ENCODE measurements at places on chromosomes 11 and 22.

- no peak for DNase-seq
Measured at GRCh38 chr11:75160220-75160757, 9.4 kb downstream of the SLCO2B1 start.

GRCh38 chr11:71491940-71492339 is 35.1 kb upstream of the KRTAP5-7 start:
- DNase-seq: no peak

DNA sequence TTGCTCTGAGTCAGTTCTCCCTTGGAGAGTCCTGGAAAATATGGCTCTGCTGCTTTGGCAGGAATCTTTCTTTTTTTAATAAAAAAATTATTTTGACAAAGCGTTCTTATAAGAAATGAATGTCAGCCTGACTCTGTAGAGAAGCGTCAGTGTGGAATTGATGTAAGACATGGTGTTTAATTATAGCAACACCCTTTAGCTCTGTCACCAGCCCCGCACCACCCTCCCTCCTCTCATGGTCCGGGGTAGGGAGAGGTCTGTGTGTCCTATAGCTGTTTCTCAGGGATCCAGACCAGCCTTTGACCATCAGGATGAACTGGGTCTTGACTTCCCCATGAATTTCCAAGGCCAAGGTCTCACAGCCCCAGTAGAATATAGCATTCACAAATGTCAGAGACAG is 120.6 kb downstream of the CHST1 start:
- DNase-seq: no peak

DNA sequence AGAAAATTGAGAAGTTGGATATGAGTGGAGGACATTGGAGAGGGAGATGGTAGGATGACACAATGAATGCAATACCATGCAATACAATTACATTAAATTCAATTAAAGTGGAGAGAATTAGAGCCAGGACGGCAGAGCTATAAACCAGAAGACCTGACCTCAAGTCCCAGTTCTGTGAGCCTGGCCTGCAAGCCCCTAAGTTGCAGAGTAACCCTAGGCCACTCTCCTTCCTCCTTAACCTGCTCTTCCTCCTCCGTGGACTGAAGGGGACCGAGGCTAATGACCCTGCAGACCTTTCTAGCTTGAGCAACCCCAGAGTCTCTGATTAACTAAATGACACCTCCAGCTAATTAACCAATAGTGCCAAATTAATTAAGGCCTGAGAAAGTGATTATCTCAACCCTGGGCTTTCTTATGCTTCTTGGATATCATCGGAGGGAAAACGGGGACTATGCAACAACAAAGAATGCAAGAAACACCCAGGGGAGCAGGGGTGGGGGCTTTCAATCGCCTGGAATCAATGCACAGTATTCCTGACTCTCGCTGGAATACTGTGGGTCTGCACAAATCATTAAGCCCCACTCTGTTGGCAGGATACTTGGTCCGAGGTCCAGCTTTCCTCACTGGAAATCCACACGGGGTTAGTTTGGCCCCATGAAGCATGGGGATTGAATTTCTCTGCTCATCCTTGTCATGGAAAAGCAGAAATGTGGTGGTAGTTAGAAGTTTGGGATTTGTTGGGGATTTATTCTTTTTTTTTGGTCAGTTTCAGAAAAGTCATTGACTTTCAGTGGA is 548.3 kb downstream of the MN1 start:
- no peak for DNase-seq

DNA sequence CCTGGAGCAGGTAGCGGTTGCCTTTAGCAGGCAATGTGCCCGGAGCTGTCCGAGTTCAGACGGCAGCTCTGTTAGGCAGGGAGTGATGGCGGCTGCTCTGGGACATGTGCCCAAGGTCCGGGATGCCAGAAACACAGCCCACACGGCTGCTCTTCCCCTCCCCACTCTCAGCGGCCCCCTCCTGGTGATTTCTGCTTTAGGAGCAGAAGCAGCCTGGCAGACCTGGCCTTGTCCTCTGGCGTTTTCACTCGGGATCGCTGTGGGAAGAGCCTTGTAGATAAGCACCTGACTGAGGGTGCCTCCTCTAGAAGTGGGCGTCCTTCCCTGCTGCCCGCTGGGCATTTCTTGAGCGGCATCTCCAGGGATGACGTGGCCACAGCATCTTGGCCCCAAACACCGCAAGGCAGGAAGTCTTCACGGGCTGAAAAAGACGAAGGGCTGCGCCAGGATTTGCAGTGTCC is 392.2 kb downstream of the TBC1D22A start:
- DNase-seq: no peak

DNA sequence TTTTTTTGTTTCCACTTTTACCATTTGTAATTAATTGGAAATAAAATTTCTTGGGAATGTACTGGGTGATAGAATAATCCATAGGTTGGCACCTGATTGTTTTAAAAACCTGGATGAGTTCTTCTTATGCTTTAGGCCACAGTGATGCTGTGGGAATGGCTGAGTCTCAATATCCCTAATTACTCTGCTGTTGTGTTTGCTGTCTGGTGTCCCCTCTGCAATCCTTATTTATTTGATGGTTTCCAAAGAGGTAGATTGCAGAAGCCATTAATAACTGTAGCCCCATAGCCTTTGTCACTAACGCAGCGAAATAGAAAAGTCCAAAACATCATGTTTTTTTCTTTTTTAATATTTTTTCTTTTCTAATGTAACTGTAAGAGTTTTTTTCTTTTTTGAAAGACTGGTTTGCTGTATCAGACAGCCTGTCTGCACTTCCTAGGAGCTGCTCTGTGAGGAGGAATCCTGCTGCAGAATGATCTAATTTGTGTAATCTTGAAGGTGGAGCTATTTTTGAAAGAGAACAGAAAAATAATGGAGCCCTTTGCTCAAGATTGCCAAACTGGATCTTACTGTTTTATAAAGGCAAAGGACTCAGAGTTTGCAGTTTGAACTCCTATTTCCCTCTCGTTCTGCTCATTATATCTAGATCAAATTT is 14.9 kb downstream of the PACS1 start:
- DNase-seq: no peak

- DNase-seq: peak; percentile 8
Measured at GRCh38 chr11:125036933-125037332, 26.2 kb upstream of the SLC37A2 start.

GRCh38 chr11:94755494-94755893 is 12.7 kb upstream of the AMOTL1 start:
- DNase-seq: no peak

DNA sequence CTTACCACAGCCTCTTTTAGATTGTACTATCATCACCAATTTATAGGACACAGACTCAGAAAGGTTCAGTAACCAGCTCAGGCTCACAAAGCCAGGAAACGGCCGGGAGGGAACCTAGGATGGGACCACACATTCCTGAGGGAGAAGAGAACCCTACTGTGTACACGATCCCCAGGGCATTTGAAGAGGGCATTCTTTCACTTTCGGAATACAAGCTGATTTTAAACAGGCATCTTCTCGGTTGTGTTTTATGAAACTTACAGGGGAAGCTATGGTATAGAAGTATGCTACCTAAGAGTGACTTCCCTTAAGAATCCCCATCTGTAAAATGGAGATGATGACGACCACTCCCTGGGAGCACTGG is 19.0 kb downstream of the SMCO4 start:
- DNase-seq: no peak

DNA sequence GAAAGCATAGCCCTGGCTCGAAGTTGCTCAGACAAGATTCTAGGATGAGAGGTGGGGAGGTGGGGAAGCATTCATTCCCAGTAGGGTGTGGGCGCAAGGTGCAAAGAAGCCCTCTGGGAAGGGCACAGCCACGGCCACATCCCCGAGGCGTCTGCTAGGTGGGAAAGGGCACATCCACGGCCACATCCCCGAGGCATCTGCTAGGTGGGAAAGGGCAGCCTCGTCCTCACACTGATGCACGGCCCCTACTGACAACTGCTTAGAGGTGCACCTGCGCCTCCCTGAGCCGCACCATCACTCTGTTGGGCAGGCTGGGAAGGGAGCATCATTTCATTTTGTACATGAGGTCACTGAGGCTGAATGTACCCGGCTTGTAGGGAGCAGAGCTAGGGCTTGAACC is 94.6 kb upstream of the PITPNB start:
- DNase-seq: no peak

GRCh38 chr22:36727110-36727509 is 23.6 kb upstream of the CACNG2 start:
- DNase-seq: no peak

- DNase-seq: no peak
Measured at GRCh38 chr11:128890543-128891368, at the start of gene KCNJ5. Gene KCNJ5, plus strand, starts transcription at chr11:128891356. Its CDS starts 19,918 bp downstream, at chr11:128911274.

- DNase-seq: no peak
Measured at GRCh38 chr11:94583213-94583865, 16.2 kb downstream of the PIWIL4 start.

GRCh38 chr22:20863366-20863765 is 4.6 kb downstream of the SNAP29 start:
- no peak for DNase-seq

- no peak for DNase-seq
Measured at GRCh38 chr11:132621976-132622580, 910.2 kb downstream of the OPCML start.

DNA sequence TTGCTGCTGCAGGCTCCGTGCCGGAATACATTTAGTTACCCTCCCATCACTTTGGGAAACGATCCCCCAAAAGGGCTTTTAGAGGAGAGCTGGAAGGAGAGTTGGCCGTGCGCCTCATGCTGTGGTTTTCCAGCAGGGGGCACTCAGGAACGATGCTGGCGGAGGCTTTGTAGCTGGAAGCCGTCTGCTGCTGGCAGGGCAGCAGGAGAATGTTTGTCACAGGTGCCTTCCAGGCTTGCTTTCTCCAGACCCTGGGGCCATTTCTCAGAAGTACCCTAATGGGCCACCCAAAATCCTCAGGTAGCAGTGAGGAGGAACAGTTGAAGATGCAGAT is 30.0 kb upstream of the CABP7 start:
- DNase-seq: no peak

- DNase-seq: no peak
Measured at GRCh38 chr11:45725121-45725520, 59.7 kb upstream of the CHST1 start.

DNA sequence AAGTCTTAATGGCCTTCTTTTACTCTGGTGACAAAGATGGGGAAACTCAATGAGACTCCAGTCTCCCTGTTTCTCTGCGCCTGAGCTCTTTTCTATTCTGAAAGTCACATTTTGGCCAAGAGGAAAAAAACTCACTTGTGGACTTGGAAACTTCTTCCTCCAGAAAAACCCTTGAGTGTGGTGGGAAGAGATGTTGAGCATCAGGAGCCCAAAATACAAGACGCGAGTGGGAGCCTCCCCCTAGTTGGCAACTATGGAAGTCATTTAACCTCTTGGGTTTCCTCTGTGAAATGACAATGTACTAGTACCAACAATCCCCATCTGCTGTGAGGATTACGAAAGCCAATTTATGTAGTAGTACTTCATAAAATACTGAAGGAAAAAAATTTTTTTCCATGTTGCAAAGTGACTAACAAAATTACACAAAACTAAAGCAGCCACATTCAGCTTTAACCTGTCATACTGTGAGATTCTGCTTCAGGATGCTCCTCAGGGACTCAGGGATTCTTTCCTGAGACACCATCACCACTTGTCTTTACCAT is 524 bp upstream of the SLC25A17 start:
- DNase-seq: no peak

DNA sequence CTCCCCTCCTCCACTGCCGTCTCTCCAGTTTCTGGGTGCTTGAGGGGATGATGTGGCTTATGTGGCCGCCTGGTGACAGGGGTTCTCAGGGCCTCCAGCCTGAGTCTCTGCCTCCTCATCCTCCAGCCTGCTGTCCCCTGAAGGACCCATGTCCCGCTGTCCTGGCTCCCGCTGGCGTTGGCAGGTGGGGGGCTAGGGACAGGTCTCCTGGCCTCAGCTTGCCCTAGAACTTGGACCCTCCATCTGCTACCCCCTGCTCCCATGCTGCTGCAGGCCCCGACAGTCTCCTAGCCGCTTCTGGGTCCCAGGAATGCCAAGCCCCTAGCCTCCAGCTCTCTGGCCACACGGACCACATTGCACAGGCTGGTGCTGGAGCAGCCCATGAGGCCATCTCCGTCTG is 13.9 kb upstream of the CELSR1 start:
- no peak for DNase-seq

DNA sequence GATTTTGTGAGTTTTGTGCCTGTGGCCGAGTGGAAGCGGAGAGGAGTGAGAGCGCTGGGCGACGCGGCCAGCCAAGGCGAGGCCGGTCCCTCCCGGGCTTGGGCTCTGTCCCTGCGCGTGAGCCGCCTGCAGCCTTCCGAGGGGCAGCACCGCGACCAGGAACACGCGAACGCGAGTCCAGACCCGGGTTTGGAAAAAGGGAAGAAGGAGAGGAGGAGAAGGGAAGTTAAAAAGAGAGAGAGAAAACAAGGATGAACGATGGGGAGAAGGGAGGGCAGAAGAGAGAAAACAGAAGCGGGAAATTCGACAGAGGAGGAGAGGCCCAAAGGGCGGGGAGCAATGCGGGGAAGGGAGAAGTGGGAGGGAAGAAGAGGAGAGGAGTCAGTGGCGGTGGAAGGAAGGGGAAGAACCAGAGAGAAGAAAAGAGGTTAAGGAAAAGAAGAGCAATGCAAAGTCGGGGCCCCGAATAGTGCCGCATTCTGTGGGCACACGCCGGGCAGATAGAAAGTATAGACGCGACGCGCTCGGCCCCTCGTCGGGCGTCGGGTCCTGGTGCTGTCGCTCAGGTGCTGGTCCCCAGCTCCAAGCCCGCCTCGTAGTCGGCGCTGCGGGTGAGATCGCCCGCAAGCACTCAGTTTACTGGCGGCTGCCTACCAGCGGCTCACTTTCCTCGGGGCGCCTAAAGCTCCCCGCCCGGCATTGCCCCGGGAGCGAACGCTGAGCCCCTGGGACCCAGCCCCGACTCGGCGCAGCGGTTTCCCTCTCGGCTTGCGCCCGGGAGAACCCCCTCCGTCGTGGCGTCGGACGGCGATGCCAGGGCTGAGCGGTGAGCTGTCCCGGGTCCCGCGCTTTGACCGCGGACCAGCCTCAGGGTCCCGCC is 2.8 kb upstream of the BARX2 start:
- DNase-seq: no peak

GRCh38 chr11:3934658-3935057 is 79.2 kb downstream of the STIM1 start:
- no peak for DNase-seq

GRCh38 chr22:46044621-46045458 is 67.9 kb upstream of the WNT7B start:
- DNase-seq: no peak

GRCh38 chr11:12212821-12213185 is 102.4 kb downstream of the MICAL2 start:
- no peak for DNase-seq

DNA sequence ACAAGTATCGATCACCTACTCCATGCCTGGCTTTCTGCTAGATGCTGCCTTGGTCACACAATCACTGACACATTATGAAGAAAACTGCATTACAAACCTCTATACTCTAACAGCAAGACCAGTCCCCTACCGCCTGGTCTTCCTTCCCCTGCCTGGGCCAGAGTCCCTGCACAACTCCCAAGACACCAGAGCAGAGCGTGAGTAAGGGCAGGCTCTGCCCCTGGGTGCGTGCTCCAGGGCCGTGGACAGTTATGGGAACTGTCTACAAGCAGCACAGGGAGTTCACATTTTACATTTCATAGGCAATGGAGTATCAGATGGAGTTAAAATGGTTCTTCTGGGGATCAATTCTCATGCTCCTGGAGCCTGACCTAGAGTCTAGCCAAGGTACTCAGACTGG is 6.5 kb downstream of the FZD4 start:
- DNase-seq: no peak

GRCh38 chr11:11586465-11586864 is 35.3 kb downstream of the GALNT18 start:
- DNase-seq: no peak

GRCh38 chr11:62295504-62295903 is 3.4 kb downstream of the SCGB1D4 start:
- DNase-seq: no peak

- no peak for DNase-seq
Measured at GRCh38 chr11:15136166-15136565, 21.4 kb downstream of the INSC start.

All from brain pericyte (primary cell).